ENCODE measurements at places on chromosomes 1 and 21.

DNA sequence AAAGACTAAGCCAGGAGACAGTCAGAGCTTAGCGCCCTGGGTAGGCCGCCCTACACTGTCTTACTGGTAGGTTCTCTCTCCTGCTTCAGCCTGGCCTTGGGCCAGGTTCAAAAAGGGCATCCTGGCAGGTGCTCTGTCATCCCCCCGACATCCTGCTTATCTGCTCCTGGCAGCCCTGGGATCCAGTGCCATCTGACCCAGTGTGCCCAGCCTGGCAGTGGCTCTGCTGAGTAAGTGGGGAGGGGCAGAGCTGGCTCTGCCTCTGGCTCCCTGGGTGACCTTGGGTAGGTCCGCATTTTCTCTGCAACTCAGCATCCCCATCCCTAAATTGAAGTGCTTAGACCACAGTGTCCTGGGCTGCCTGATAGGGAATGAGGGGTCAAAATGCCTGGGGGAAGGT is 549.9 kb downstream of the PTPRU start:
- DNase-seq, result no peak

GRCh38 chr1:114956570-114956969 is 73.1 kb upstream of the TSHB start:
- DNase-seq, result no peak

- no peak for DNase-seq
Observed at GRCh38 chr1:28877132-28877781, 37.1 kb upstream of the EPB41 start.

DNA sequence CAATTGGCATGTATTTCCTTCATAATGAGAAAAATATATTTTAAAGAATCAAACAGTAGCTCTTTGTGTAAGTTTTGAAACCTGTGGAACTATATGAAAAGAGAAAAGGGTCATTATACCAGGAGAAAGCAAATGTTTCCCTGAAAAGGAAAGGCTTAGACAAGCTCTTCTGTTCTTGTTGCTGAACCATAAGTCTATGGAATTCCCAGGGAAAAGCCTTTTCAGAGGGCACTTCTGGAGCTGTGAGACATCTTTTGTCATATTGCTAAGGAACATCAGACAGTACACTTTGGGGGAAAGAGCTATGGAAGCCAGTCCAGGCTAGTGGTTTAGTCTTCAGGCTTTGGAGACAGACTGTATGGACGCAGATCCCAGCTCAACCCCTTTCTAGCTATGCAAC is 12.1 kb upstream of the SHCBP1L start:
- DNase-seq, result no peak

DNA sequence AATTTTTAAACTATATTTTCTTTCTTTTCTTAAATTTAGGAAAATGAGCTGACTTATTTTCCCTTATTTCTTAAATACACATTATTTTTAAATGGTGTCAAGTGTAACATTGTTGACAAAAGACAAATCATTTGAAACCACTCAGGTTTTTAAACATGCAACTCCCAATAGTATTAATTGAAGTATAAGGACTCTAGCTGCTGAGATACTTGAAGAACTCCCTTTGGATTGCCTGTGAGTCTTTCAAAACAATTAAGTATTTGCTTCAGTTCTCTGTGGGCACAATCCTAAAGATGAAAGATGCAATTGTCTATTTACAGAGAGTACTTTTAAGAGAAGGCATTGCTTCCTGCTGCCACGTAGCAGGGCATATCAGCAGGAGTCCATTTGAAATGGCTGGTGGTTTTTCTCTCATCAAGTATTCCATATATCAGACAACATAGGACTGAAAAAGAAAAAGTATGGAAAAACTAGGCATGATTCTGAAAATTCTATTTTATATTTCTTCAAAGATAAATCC is 373.4 kb downstream of the NEGR1 start:
- DNase-seq, result no peak
